NCI-H446 (cell line): ENCODE measurements at places on chromosomes 11 and 22.

GRCh38 chr11:57444362-57445121 is 15.8 kb upstream of the RTN4RL2 start:
- no peak for DNase-seq

- no peak for DNase-seq
These were observed 89.6 kb downstream of the UBASH3B start for GRCh38 chr11:122745111-122745510.

GRCh38 chr22:46201059-46201757 is 48.9 kb downstream of the CDPF1 start:
- DNase-seq, result no peak

- no peak for DNase-seq
These were observed 1217.6 kb downstream of the JRKL start for GRCh38 chr11:97607291-97608000.

- DNase-seq, result no peak
These were observed 598.2 kb upstream of the ANO3 start for GRCh38 chr11:25733777-25734176.

DNA sequence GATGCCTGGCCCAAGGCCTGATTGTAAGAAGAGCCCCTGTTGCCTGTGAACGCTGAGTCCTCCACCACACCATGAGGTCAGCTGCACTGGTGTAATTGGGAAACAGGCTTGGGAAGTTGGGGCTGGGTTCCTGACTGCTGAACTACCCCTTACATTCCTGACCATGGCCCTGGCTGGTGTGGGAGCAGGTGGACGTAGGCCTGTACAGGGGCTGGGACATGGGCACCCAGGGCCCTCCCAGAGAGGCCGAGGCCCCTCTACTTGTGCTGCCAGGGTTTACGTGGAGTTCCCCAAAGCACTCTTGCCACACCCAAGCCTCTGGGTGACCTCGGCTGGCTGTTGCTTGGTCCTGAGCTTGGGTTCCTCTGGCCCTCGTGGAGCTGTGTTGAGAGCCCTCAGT is 5.4 kb downstream of the RELT start:
- DNase-seq, result no peak

DNA sequence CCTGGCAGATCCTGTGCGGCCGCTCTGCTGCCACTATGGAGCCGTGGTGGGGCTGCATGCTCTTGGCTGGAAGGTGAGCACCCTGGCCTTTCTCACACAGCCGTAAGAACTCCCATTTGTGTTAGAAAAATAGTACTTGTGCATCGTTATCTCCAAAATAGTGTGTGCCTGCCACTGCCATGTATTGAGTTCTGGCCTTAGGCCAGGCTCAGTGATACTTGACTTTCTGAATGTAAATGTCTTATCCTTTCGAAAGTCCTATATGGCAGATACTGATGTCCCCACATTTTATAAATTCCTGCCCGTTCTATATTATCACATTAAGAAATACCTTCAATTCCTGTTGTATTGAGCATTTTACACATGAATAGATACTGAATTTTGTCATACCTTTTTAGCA is 4.4 kb upstream of the TMEM179B start:
- DNase-seq, result no peak

GRCh38 chr11:11620921-11621572 is 758 bp downstream of the GALNT18 start:
- no peak for DNase-seq

- DNase-seq, result no peak
These were observed 4.7 kb downstream of the MRGPRD start for GRCh38 chr11:68976095-68976494.

DNA sequence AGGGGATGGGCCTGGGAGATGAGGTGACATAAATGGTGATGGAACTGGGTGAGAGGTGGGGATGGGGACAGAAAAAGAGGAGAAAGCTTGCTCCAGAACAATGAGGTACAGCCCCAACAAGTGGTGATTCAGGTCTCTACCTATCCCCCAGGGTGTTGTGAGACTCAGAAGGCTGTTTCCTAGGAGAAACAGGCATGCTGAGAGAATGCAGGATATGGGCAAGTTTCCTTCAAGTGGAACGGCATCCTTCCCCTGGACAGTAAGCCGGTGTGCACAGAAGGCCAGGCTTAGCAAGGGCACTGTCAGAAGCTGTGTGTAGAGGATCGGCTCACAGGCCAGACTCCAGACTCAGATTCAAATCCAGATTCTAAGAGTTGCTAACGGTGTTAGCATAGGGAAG is 34.1 kb upstream of the CRTAM start:
- no peak for DNase-seq
